ENCODE measurements at places on chromosomes 4 and X. TPM values are rescaled to one million over a fixed set of nuclear protein-coding genes. Genes with fewer than 3 reads are reported as not detected.
A peak's percentile ranks its signal among the peaks of the same experiment; 100 is the strongest.

DNA sequence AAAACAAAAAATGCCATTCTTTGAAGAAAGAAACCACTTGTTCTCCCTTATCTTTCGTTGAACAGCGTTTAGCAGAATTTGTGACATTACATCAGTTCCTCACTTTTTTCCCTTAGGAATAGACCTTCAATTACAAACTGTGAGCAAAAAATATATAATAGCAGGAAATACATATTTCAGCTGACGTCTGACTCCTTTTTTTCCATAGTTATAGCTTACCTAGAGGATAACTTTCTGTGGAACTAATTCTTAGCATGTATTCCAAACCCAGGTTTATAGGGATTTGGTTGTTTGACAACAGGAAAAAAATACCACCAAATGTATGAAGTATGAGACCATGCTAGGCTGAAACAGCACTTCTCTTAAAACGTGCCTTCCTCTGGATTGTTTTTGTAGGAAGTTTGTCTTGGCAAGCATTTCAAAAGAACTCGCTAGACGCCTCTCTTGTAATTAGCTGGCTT is 2.0 kb upstream of the LIMCH1 start:
- DNase-seq: no peak

DNA sequence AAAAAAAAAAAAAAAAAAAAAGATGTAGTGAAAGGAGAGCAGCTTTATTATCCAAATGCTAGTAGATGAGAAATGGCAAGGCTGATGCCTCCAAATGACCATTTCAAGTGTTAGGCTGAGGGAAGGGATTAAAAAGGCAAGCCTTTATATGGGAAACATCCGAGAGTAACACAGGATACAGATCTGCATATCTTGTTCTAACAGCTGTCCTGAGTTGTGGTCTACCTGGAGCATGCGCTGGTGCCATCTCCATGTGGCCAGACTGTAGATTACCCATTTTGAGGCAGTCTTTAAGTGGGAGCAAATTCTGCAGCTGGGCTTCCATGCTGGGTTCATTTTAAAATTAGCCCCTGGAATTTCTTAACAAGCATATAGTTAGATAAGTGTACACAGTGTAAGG is 26.0 kb upstream of the ELF2 start:
- no peak for DNase-seq

DNA sequence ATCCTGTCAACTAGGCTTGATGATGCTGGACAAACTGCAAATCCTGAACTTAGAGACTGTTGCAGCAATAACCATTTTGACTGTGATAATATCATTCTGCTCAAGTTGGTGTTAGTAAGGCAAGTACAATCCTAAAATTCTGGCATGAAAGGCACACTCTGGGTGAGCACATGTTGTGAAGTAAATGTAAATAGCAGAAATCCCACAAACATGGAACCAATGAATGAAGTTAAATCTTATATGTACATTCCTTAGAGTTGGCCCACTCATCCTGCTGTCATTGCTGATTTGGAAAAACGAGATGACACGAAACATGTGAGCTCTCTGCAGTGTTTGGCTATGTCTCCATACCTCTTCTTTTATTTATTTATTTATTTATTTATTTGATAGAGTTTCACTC is 21.0 kb downstream of the RBM47 start:
- no peak for DNase-seq

DNA sequence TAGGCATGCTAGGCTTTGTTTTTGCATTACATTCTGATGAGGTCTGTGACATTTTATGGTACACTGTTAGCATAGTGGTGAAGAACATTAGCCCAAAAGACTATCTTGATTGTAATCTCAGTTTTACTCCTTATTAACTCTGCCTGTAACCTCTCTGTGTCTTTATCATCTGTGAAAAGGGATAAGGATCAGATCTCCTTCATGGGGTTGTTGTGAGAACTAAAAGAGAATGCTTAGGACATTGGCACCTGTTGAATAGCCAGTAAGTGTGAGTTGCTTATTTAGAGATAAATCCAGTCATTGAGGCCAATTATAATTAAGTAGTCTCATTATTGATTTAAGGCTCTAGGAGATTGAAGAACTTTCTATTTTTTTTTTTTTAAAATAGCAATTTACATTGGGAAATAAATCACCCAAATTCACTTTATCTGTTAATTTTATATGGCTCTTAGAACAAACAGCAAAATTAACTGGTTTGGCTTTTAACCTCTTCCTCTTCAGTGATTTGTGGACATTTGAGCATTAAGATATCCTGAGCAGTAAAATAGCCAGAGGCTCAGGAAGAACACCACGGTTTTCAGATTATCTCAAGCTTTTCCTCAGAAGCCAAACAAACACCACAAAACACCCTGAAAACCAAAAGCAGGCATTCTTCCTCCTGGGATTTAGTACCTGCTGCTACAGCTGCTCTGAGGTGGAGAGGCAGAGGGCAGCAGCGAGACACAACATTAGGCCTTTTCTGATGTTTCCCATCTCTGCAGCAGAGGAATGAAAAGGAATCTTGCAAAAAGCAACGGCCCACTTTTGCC is 192.9 kb downstream of the ARHGAP10 start:
- DNase-seq: peak; percentile 54

GRCh38 chr4:185792384-185793115 is 19.4 kb downstream of the SORBS2 start:
- DNase-seq: no peak

DNA sequence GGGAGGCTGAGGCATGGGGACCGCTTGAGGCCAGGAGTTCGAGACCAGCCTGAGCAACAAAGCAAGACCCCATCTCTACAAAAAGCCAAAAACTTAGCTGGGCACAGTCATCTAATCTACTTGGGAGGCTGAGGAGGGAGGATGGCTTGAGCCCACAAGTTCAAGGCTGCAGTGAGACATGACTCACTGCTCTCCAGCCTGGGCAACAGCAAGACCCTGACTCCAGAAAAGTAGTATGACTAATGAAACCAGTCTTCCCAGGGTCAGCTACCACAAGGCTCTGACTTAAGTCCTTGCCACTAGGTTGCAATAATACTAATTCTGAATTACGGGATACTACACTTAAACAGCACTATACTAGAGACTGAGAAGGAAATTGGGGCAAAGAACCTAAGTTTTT is 33.1 kb downstream of the ERVMER34-1 start:
- DNase-seq: no peak

DNA sequence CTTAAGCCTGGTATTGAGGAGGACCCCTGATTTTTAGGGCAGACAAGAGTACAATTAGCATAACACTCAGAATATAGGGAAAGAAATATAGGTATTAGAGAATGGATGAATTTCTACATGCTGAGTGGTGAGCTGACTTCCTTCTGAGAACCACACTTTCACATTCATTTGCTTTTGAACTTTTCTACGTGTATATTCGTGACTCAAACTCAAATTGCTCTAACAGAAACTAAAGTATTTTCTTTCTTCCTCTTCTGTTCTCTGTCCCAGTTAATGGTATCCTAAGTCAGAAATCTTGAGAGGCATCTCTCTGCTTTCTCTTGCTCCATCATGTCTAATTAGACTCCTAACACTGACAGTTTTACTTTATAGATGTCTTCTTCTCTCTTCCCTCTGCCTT is 103.2 kb upstream of the CITED1 start:
- DNase-seq: no peak

DNA sequence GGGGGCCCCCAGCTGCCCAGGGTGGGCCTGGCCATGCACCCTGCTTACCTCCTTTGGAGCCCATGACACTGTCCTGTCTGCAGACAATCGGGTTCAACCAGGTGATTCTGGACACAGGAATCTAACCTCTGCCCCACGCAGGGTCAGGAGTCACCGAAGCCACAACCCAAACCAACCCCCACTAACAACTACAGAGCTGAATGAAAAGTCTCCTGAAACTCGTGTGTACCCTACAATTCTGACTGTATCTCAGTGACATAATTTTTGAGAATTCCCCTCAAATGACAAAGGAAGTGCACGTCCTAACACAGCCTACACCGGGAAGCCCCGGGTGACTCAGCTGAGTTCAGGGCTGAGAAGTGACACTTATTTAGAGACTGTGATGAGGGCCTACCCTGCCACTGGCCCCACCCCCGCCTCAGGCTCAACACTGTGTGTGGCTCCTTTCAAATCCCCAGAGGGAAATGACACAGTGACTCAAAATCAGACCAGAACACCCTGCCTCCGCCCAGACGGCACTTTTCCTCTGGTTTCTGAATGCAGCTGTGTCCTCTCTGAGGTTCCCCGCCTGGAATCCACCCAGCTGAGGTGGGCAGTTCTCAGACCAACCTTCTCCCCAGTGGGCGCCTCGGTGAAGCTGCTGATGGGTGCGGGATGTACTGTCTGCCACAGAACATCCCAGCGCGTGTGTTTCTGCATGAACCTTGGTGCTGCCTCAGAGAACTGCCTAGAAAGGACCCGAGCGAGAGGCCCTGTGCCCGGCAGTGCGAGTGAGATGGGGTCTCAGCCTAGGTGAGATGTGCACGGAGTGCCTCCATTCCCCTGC is 9.9 kb downstream of the TNIP2 start:
- no peak for DNase-seq

- DNase-seq: no peak
These were observed 156.1 kb downstream of the ENPP6 start for GRCh38 chr4:184061582-184061981.

DNA sequence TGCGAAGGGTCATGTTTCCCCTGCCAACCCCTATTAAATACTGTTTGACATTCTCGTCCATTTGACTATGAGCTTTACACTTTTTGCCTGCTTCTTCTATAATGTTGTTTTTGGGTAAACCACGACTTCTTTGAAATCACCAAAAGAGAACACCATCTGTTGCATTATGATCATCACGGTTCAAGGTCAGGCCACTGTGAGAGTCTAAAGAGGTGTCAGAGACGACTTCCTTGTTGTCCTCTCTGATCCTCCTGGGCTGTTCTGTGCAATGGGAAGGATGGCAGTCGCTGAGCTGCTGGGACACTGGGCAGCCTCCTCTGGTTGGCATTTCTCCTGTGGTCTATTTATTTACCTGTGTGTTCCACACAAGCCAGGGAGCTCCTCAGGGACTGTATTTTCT is 137.5 kb downstream of the RASL11B start:
- DNase-seq: no peak

The SPANXD gene
- total RNA-seq: not detected

The SMIM10L2A gene
- total RNA-seq: 14.4 TPM

The STK32B gene
- total RNA-seq: 7.0 TPM

All from spinal cord (tissue), 10 donors.